ENCODE measurements at places on chromosomes 7 and 10. TPM values are rescaled to one million over a fixed set of nuclear protein-coding genes. Genes with fewer than 3 reads are reported as not detected.

GRCh38 chr7:34762764-34763163, 104.7 kb downstream of the NPSR1 start:
- no peak for DNase-seq

- no peak for DNase-seq
Observed at GRCh38 chr7:126608339-126608776, 644.4 kb downstream of the GRM8 start.

DNA sequence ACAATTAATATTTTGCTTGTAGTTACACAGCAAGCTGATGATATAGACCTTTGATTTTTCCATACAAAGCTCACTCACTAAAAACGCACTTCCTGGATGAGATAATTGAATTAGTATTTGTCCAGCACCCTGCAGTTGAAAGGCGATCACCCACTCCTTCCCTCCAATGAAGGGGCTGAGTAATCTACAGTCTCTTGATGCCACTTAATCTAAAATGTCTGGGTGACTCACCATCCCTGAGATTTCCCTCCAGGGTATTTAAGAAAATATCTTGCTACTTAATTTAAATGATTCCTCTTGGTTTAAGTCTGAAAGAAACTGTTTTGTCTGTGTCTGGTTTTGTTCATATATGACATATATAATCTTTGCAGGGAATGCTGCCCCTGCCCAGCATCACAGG, 515.3 kb downstream of the GRID1 start:
- no peak for DNase-seq

GRCh38 chr10:84114088-84114667, 25.1 kb upstream of the GHITM start:
- no peak for DNase-seq

Gene EPHB6
- 1.8 TPM for total RNA-seq

Gene ACTR3C
- total RNA-seq = 12.6 TPM

Gene GRID1
- total RNA-seq = not detected

Measured in natural killer cell treated with Interleukin-12 subunit alpha and Interleukin-12 subunit beta and Interleukin-15 and Interleukin-18, amount 100 ng/mL, for 72 hours (primary cell).